ENCODE measurements at places on chromosomes 1 and 21. TPM values are rescaled to one million over a fixed set of nuclear protein-coding genes. Genes with fewer than 3 reads are reported as not detected.

- no peak for DNase-seq
Measured at GRCh38 chr1:18653916-18654315, 23.3 kb downstream of the PAX7 start.

GRCh38 chr21:22703521-22703920, 1705.3 kb downstream of the NCAM2 start:
- DNase-seq, result no peak

DNA sequence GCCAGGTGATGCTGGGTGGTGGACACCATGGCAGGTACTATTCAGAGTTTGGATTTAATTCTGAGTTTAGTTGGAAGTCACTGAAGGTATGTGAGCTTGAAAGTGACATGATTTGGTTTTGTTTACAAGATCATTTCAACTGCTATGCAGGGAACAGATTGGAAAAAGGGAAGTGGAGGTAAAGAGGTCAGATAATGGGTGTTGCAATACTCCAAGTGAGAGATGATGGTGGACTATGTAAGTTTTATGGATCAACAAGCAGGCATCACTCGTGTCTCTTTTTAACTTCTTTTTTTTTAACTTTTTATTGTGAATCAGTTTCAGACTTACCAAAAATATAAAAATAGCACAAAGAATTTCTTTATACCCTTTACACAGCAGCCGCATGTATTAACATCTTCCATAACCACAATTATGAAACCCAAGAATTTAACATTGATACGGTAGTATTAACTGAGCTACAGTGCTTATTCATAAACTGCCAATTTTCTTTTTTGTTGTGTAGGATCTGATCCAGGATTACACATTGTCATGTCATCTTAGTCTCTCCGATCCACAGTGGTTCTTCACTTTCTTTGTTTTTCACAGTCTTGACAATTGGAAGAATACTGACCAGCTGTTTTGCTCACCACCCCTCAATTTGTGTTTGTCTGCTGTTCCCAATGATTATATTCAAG, 24.9 kb upstream of the NHLH2 start:
- no peak for DNase-seq

The KRTAP12-2 gene
- total RNA-seq, result not detected

- no peak for DNase-seq
Measured at GRCh38 chr1:56639211-56639610, 5.9 kb upstream of the PRKAA2 start.

The C1orf94 gene
- 0.39 TPM for total RNA-seq

DNA sequence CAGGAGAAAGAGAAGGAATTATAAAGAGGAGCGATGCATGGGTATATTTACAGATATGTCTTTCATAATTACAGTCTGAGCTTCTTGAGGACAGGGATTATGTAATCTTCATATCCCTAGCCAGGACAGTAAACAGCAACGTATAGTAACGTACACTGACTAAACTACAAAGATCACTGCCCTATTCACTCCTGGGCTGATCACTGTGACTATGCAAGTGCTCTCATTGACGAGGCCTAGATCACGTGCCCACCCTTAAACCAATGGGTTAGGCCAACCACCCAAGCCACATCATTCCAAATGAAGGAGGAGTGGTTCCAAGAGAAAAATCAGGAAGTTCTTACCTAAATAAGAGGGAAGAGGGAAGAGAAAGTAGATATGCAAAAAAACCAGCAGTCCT, 18.5 kb downstream of the PIK3R3 start:
- no peak for DNase-seq

The SAMD11 gene
- 232 TPM for total RNA-seq

DNA sequence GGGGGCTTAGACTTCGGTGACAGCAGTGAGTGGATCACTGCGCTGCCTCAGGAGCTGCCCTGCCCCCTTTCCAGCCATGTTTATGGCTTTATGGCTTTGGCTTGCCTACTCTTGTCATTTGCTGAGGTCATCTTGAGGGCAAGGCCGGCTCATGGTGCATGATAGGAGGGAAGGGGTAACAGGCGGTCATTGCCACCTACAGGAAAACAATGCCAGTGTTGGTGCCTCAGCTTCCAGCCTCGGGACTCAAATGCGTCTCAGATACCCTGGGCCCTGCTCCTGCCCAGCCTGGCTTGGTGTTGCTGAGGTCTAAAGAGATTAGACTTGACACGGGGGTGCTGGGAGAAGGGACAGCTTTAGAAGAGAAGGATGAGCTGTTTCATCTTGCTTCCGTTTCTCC, 14.5 kb downstream of the KDF1 start:
- no peak for DNase-seq

- DNase-seq, result no peak
Measured at GRCh38 chr1:17149771-17150170, 30.5 kb upstream of the PADI2 start.

The CELA3A gene
- total RNA-seq, result not detected

The C4BPA gene
- not detected for total RNA-seq

DNA sequence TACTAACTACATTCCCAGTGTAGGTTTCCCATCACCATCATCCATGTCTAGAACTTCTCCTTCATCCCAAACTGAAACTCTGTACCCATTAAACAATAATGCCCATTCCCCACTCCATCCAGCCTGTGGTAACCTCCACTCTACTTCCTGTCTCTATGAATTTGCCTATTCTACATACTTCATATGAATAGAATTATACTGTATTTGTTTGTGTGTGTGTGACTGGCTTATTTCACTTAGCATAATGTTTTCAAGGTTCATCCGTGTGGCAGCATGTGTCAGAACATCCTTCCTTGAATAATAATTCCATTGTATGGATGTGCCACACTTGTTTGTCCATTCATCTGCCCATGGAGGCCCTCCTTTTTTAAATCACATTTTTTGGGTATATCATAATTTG, 35.7 kb downstream of the ATP2B4 start:
- DNase-seq, result no peak
